ENCODE measurements at places on chromosomes 6 and 20. TPM values are rescaled to one million over a fixed set of nuclear protein-coding genes. Genes with fewer than 3 reads are reported as not detected.

GRCh38 chr6:139970591-139970991 lies 596.1 kb upstream of the CITED2 start:
- DNase-seq: no peak

- DNase-seq: no peak
These were observed 248.0 kb downstream of the CDH26 start for GRCh38 chr20:60206259-60206658.

The TGM2 gene
- total RNA-seq: 151 TPM

DNA sequence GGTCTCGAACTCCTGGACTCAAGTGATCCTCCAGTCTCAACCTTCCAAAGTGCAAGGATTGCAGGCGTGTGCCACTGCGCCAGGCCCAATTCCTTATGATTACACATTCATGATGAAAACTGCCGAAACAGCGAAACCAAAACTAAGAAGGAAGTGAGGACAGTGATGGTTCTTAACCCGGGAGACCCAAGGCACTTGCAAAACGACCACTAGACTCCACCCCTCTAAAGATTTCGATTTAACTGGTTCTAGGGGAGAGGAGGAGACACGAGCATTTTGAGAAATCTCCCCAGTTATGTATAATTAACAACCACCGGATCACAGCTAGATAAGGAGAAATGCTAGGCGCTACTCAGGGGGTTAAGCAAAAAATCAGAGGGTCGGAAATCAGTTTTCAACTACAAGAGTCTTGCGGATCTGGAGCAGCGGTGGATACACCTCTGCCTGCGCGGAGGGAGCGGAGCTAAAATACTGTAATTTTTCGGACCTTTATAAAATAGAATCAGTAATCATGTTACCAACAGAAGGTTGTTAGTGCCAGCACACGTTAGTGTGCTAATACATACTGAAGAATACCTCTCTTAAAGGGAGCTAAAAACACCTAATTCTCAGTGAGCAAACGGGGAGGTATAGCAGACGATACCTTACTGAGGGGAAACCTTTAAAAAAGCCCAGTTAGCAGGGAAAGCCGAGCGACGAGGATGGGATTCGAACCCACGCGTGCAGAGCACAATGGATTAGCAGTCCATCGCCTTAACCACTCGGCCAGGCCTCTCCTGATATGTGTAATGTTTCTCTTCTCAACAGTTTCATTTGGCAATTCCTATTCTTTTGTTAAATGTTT lies 60.0 kb upstream of the BTN3A2 start:
- DNase-seq: peak; percentile 66

The RRP36 gene
- total RNA-seq: 47.3 TPM

DNA sequence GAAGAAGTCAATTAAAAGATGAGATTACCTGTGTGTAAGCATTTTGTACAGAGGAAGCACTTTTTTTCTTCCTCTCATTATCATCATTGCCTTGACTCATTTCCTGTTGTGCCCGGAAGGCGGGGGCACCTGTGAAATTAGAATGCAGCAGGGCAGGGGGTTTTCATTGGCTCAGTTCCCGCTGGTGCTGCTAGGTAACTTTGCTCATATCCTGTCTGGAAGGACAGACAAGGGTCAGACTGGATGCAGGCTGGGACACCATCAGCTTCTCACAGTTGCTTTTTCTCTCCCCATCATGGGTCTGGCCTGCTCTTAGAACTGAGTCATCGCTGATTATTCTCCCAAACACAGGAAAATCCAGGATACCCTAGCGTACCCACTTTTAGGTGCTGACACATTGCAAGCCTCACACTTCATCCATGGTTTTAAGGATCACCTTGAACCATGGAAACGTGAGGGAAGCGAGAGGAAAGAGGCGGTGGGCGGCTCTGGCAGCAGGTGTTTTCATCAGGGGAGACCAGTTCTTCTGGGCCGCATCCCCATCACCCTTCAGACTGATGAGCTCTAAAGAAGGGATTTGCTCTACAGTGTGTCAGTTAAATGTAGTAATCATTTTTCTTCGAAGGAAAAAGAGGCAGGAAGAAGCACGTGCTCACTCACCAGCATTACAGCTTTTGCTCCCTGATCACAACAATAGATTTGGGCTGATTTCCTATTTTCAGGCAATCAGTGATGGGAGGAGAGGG lies 195.7 kb upstream of the SASH1 start:
- no peak for DNase-seq

The ERVFRD-1 gene
- total RNA-seq: 0.06 TPM

DNA sequence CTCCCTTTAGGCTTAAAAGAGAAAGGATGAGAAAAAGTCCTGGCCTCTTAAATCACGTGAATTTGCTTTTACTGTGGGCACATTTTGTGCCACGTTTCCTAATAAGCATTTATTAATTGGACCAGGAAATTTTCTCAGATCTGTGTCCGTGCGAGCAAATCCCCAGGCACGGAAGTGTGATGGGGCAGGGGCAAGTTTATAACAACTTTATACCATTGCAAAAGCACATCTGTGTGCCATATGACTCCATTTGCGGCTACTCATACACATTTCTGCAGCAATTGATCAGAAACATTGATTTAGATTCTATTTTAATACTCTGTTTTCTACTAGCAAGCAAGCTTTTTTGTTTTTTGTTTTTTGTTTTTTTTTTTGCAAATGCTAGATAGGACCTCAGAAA lies 373.2 kb downstream of the TAF4 start:
- no peak for DNase-seq

The ROS1 gene
- total RNA-seq: 0.06 TPM

- no peak for DNase-seq
These were observed 76.3 kb downstream of the PERP start for GRCh38 chr6:138030872-138031271.

GRCh38 chr20:36827541-36828279 lies 48.2 kb upstream of the TLDC2 start:
- no peak for DNase-seq

DNA sequence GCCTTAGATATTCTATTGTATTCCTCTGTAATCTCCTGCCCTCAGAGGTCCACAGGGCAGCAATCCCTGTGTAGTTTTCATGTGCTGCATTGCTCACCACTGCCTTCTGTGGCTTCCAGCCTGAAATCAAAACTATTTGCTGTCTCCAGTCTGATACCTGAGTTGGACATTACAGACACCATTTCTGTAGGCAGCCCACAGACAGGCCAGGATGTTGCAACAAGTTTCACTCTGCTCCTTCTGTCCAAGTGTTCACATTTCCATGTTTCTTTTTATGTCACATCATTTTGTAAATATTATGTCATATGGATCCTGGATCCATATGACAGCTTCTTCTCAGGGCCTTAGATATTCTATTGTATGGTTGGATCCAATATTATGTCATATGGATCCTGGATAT lies 21.7 kb downstream of the ECI2 start:
- DNase-seq: no peak

- no peak for DNase-seq
These were observed 75.9 kb upstream of the CST7 start for GRCh38 chr20:24873025-24873620.

- DNase-seq: no peak
These were observed 12.6 kb downstream of the DUSP22 start for GRCh38 chr6:304833-305370.

The MMP24 gene
- 0.20 TPM for total RNA-seq

GRCh38 chr6:42095776-42096541 lies 45.6 kb downstream of the TAF8 start:
- DNase-seq: peak; percentile 21

GRCh38 chr6:44833248-44833647 lies 445.7 kb downstream of the CDC5L start:
- no peak for DNase-seq
